SHP77 (cell line): ENCODE measurements at places on chromosomes 11 and 22.
A peak's percentile ranks its signal among the peaks of the same experiment; 100 is the strongest.

- DNase-seq, result no peak
Observed at GRCh38 chr11:86208572-86208971, 36.0 kb upstream of the EED start.

DNA sequence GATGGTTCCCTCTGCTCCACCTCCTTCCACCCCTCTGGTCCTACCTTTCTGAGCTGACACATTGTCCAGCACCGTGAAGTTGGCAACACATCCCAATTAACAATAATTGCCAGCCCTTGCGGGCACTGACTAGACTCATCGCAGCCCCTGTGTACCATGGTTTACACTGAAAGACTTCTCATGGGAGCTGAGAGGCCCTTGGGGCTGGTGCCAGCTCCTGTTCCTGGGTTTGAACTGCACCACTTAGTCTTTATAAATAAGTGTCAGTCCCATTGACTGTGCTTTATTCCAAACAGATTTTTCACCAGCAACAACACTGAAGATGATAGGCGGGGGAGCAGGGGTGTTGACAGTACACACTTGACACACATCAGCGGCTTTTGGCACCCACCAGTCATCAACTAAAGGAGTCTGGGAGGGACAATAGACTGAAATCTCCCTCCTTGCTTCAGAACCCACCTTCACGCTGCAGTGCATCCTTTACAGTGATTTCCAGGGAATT, 447.3 kb downstream of the NTM start:
- no peak for DNase-seq

DNA sequence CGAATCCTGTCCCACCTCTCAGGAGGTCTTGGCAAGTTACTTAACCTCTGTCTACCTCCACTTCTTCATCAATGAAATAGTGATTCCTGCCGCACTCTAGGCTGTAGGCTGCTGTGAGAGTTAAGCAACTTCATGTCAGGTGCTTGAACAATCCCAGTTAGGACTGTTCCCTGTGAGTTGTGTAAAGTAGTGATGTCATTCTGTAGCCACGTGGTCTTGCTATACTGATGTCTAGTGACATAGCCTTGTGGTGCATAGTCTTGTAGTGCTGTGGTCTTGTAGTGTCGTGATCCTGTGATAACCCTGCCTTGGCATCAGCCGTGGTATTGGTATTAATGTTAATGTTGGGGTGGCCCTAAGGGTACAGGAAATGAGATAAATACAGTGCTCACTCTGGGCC, 30.3 kb upstream of the PRR5 start:
- peak; percentile 25 for DNase-seq

DNA sequence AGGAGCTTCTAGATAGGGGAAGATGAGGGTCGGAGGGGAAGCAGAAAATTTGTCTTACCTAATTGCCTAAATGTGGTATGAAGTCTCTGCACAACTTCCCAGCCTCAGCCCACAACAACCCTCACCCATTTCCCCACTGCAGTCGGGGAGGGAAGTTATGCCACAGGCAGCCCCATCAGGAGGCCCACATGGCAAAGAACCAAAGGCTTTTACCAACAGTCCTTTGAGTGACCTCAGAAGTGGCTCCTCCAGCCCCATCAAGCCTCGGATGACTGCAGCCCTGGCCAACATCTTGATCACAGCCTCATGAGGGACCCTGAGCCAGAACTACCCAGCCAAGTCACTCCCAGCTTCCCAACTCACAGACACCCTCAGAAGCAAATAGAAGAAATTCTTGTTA, 54.8 kb downstream of the CHST1 start:
- DNase-seq, result no peak

- peak; percentile 42 for DNase-seq
Observed at GRCh38 chr11:113796663-113797259, 17.2 kb downstream of the CLDN25 start.

GRCh38 chr22:25146906-25147641, 52.6 kb upstream of the CRYBB3 start:
- DNase-seq, result no peak

DNA sequence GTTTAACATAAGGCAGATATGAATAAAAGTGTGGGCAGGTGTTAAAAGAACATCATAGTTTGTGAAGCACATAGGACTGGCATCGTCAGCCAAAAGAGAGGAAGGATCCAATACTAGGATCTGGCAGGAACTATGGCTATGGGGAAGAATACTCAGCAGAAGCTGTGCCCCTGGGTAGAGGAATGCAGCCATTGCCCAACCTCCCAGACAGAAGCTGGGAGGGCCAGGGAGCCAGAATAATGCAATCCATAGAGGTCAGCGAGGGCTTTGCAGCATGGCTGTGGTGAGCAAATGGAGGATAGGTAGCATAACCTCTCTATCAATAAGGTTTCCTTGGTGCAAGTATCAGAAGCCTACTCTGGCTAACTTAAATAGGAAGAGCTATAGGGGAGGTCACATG, 11.7 kb upstream of the CSTF3 start:
- no peak for DNase-seq

DNA sequence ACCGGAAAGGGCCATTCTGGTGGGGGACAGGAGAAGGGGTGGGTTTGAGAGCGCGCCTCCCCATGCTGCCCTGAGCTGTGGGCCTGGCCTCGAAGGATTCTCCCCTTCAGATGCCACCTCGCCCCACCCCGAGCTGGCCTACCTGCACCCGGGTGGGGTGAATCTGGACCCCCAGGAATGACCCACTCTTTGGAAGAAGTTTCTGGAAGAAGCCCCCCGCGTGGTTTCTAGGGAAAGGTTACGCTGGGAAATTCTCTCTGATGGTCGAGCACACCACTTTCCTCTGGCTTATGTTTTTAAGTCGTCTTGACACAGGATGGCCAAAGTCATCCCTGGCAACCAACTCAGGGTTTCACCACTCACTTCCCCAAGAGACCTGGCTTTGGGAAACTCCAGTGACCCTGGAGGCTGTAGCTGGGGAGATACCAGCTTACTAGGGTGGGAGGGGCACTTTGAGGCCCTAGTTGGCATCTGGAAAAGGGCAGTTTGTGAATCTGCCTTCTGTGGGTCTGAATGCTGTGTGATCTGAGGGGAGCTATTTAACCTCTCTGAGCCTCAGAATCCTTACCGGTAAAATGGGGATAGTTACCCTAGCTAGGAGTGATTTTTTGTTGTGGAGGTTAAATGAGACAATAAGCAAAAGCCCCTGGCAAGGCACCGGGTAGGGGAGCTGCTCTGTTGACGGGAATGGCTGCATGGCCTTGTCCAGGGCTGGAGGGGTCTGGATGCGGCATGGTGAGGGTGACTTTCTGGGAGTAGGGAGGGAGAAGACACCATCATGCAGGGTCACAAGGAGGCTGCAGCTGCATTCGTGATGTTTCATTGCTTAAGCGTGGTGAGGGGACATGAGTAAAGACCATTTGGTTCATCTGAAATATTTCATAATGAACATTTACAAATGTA, 45.3 kb upstream of the ACCSL start:
- no peak for DNase-seq

DNA sequence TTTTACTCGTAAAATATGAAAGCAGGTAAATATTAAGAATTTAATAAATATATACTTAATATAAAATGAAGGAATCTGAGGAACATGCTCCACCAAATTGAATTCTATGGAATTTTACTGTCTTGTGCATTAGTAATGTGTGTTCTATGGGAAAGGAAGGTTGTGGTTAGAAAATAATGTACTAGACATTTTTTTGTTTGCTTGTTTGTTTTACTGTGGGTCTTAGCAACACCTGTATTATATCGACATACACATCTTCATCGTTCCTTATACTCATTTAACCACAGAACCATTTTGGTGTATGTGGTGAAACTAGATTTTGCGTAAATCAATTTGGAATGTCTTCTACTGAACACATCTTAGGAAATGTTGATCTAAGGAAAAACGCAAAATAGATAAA, 114.1 kb upstream of the MTMR2 start:
- no peak for DNase-seq

DNA sequence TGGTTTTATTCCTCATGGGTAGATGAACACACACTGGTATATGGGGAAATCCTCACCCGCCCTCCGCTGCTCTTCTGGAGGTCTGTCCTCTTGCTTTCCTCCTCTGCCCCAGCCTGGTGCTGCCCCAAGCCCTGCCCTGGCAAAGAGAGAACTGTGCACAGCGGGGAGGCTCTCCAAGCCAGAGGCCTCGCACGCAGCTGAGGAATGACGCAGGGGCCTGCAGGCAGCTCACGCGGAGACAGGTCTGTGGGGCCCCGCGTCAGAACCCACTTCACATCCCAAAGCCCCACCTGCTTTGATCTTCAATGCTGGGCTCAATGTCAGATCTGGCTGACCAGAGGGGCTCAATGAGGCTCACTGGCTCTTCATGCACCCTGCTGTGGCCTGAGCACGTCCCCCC, 10.0 kb downstream of the GATD1 start:
- DNase-seq, result no peak

DNA sequence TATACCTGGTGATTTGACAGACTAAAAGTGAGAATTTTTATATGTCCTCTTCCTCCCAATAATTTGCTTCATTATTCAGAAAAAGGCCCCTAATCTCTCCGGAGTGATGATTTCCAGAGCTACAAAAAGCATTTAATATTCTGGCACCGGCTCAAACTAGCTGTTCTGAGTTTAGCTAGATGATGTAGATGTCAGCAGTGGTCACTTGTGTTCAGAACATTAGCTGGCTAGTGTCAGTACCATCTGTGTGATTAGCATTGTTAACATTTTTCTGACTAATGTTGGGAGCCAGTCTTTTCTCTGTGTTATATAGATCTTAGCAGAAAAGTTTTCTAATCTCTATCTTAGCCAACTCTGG, 68.7 kb upstream of the RRM1 start:
- DNase-seq, result no peak

DNA sequence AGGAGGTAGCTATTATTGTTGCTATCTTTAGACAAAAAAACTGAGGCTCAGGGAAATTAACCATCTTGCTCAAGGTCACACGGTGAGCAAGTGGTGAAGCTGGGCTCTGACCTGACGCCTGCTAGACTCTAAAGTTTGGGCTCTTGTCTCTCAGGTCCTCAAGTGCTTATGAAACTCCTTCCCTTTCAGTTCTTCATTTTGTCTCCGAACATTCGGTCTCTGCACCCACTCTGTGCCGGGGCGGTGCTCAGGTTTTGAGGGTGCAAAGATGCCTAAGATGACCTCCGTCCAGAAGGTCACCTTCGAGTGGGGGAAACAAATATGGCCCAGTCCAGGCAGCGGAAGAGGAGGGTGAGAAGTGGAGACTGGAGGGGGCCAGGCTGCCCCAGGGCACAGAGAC, 16.0 kb downstream of the OVOL1 start:
- DNase-seq, result no peak

DNA sequence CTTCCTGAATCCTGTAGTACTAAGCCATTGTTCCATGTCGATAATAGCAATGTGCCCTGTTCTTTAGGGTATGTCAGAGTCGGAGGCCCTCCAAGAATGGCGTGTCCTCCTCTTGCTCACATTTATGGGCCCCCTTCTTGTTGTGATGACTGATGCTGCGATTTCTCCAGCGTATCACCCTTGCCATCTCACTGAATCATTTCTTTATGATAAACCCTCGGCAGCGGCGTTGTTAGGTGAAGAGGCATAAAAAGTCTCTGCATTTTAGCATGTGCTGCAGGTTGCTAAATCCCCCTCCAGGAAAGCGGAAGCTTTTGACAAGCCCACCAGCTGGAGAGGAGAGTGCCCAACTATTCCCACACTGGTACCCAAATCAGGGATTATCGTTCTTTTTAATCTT, 1045.3 kb downstream of the BRD1 start:
- DNase-seq, result no peak
